Testis (tissue), 5 donors: ENCODE measurements at places on chromosomes 5 and 9. TPM values are rescaled to one million over a fixed set of nuclear protein-coding genes. Genes with fewer than 3 reads are reported as not detected.

DNA sequence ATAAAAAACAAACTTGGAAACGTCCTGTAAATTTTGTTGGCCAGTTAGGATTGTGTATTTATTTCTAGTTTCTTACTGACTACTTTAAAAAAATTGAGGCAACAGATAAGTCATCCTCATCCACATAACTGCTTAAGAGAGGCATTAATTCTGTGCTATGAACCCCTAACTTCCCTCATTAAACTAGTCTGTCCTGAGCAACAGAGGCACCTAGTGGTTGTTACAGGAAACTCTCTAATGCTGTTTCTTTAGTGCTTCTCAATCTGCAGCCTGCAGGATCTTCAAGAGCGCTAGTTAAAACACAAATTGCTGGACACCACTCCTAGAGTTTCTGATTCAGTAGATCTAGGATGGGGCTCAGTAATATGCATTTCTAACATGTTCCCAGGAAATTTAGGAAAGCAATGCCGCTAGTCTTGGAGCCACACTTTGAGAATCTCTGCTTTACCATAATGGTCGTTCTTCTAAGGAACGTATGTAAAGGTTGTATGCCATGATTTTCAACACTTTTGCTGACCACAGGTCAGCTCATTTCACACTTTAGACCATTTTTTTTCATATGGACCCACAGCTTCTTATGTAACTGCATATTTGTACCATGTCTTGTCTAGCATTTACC lies 410.1 kb upstream of the SMARCA2 start:
- peak; percentile 17 for DNase-seq
- H3K36me3 ChIP-seq: no peaks in the 10 kb centered on the region
- no peak overlapping the region for H3K4me3 ChIP-seq

DNA sequence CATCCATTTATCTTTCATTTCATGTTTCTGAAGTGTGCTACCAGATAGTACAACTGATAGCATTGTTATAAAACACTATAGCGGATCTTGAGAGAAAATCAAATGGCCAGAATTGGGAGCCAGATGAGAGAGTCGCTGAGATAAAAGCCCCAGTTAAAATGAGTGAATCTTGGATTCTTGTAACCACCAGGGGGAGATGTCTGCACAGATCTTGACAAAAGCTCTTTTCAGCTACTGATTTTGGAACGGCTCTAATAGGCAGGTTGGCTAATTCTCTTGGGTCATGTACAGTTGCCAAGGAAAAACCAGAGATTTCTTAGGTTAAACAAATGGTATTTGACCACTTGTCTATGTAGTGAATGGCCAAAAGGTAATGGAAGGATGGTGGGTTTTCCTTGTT lies 21.7 kb downstream of the F2RL2 start:
- H3K27ac ChIP-seq: no peak overlapping the region
- no peaks in the 10 kb centered on the region for H3K36me3 ChIP-seq
- peak; percentile 28 for DNase-seq
- H3K27me3 ChIP-seq: no peaks in the 10 kb centered on the region
- no peaks in the 10 kb centered on the region for H3K4me1 ChIP-seq

GRCh38 chr9:118595719-118596305 lies 773.4 kb downstream of the BRINP1 start:
- H3K27ac ChIP-seq: no peak overlapping the region
- H3K36me3 ChIP-seq: no peaks in the 10 kb centered on the region
- H3K27me3 ChIP-seq: no peaks in the 10 kb centered on the region
- DNase-seq: peak; percentile 59

DNA sequence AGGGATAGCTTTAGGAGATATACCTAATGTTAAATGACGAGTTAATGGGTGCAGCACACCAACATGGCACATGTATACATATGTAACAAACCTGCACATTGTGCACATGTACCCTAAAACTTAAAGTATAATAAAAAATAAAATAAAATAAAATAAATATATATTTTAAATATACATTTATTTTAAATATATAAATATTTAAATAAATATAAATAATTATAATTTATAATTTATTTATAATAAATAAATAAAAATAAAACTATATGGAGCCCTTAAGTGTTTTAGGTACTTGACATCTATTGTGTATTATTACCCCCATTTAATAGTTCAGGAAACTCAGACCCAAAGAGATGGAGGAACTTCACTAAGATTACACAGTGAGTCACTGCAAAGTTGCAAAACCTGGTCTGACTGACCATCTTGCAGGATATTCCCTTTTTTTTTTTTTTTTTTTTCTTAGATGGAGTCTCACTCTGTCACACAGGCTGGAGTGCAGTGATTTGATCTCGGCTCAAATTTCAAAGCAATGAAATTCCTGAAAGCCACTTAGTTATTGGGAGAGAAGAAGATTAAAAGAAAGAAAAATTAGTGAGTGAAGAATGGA lies 5.8 kb upstream of the C5orf52 start:
- H3K27me3 ChIP-seq: no peaks in the 10 kb centered on the region
- H3K4me3 ChIP-seq: no peak overlapping the region
- peaks cover 4% of the 10 kb centered on the region for H3K4me1 ChIP-seq
- H3K27ac ChIP-seq: no peak overlapping the region
- no peak for DNase-seq

CTXN3 gene
- polyA plus RNA-seq: 0.26 TPM
